Heart left ventricle (tissue), 16 donors: ENCODE measurements at places on chromosomes 4 and X.
A peak's percentile ranks its signal among the peaks of the same experiment; 100 is the strongest.

DNA sequence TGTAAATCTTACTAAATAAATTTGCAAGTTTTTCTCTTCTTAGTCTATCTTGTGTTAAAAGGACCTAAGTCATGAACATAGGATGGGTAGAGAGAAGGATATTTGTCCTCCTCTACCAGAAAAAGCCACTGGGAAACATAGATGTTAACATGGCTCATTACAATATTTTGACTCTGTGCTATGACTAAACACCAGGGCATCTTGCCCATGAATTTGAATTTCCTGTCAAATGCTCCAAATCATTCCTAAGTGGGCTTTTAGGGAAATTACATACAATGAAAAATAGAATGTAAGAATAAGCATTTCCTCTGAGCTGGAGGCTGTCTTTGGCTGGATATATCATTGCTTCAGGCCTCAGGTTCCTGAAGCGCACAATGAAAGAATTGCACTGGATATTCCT, 39.1 kb downstream of the ANOS1 start:
- H3K4me3 ChIP-seq = no peak overlapping the region
- DNase-seq = no peak
- no peaks in the 10 kb centered on the region for H3K27me3 ChIP-seq

DNA sequence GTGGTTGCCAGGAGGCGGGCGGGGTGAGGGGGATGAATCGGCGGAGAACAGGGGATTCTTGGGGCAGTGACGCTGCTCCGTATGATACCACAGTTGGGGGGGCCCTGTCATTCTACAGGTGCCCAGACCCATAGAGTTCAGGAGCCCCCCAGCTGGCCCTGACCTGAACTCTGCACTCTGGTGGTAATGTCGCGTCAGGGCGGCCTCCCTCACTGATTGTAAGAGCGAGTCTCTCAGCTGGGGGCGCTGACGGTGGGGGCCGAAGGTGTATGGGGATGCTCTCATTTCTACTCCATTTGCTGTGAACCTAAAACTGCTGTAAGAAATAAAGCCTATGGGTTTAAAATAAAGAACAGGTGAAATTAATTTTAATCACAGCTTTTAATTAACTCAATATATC, 91.8 kb upstream of the PSAPL1 start:
- H3K4me1 ChIP-seq = no peaks in the 10 kb centered on the region
- no peaks in the 10 kb centered on the region for H3K36me3 ChIP-seq
- H3K4me3 ChIP-seq = no peak overlapping the region
- peaks cover 20% of the 10 kb centered on the region for H3K27me3 ChIP-seq

DNA sequence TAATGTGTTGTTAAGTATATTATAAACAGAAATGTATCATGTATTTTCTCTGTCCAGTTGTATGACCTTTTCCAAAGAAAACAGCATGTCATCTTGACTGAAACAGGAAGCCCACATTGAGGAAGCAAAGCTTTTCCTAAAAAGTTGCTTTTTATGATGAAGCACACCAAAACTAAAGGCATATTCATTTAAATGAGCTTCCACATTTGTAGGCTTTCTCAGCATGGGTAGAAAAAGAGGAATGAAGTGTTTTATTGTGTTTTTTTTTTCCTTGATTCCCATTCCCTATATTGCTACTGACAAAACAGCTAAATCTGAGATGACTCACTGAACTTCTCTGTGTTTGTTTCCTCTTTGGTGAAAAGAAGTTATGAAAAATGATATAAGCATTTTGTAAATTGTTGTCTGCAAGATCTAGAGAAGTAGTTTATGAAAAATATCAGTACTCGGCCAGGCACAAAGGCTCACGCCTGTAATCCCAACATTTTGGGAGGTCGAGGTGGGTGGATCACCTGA, 32.5 kb upstream of the FRAS1 start:
- DNase-seq = no peak
- H3K36me3 ChIP-seq = no peaks in the 10 kb centered on the region
- H3K4me1 ChIP-seq = no peaks in the 10 kb centered on the region
- no peak overlapping the region for H3K27ac ChIP-seq
- no peak overlapping the region for H3K4me3 ChIP-seq

DNA sequence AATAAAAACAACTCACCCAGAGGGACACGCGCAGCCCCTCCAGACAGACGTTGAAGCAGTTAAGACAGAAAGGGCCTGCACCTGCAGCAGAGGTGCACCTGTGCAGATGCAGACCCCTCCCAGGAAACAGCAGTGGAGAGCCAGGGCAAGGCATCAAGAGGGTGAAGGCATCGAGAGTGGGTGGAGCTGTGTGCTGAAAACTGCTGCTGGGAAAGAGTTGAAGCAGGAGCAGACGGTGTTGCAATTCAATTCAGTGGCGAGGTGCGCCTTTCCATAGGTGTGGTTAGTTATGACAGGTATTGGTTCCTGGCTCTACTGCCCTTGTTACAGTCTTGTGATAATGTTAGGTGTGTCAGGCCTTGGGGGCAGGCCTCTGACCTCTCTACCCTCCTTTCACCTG, 16.7 kb downstream of the LETM1 start:
- H3K27ac ChIP-seq = no peak overlapping the region
- H3K4me3 ChIP-seq = no peak overlapping the region
- DNase-seq = no peak
- peaks cover 23% of the 10 kb centered on the region for H3K4me1 ChIP-seq

- H3K27me3 ChIP-seq = no peaks in the 10 kb centered on the region
- no peak overlapping the region for H3K27ac ChIP-seq
- no peak for DNase-seq
- H3K4me1 ChIP-seq = peaks cover 2% of the 10 kb centered on the region
Observed at GRCh38 chrX:152824841-152825374, 5.6 kb downstream of the CETN2 start.

DNA sequence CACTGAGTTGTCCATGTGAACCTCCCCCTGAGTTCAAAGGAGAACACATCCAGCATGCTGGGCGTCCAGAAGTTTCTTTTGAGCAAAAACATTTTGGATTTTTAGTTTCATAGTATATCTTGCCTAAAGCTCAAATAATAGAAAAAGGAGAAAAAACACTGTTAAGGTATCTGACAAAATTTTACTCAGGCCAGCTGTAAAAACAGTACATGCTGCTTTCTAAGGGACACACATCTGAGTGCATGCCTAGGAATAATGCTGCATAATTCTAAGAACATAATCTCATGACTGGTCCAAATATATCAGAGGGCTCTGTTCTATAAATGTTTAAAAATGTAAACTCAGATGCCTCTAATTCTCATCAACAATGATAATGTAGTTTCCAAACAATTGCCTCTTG, 561.3 kb upstream of the INTU start:
- H3K27me3 ChIP-seq = no peaks in the 10 kb centered on the region
- no peak overlapping the region for H3K4me3 ChIP-seq
- no peaks in the 10 kb centered on the region for H3K4me1 ChIP-seq
- no peak overlapping the region for H3K27ac ChIP-seq
- H3K36me3 ChIP-seq = no peaks in the 10 kb centered on the region

GRCh38 chr4:140717313-140717712, 38.9 kb downstream of the TBC1D9 start:
- no peaks in the 10 kb centered on the region for H3K27me3 ChIP-seq
- no peaks in the 10 kb centered on the region for H3K36me3 ChIP-seq
- no peak for DNase-seq
- H3K4me3 ChIP-seq = no peak overlapping the region
- peaks cover 58% of the 10 kb centered on the region for H3K4me1 ChIP-seq
- no peak overlapping the region for H3K27ac ChIP-seq

DNA sequence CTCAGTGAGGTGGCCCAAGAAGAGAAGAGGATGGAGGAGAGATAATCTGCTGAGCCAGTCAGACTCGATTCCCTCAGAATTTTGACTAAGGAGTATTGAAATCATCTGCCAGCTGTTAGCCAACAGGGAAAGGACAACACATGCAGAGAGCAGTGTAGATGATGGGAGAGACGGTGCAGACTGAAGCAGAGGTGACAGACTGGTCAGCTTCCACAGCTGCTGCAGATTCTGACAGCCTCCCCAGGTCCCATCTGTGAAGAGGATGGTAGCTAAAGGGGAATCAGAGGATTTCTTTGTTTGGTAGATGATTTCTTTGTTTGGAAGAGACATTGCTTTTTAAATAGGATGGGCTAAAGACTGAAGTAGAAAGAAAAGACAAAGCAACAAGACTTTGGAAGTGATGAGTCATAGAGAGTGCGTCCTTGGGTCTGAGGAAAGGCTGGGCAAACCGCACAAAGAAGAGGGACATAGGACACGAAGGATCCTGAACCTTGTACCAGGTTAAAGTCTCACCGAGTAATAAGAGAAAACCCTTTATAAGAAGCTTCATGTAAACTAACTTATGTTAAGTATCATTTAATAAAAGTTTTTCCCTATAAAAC, 27.6 kb downstream of the INTU start:
- DNase-seq = no peak
- no peaks in the 10 kb centered on the region for H3K4me1 ChIP-seq
- H3K27ac ChIP-seq = no peak overlapping the region
- H3K36me3 ChIP-seq = peaks cover 10% of the 10 kb centered on the region

GRCh38 chr4:112426416-112426815, 89.6 kb downstream of the NEUROG2 start:
- no peak for DNase-seq
- no peaks in the 10 kb centered on the region for H3K36me3 ChIP-seq
- H3K27me3 ChIP-seq = no peaks in the 10 kb centered on the region
- no peak overlapping the region for H3K4me3 ChIP-seq
- no peak overlapping the region for H3K27ac ChIP-seq

GRCh38 chrX:74238771-74239170, 65.2 kb upstream of the ZCCHC13 start:
- peaks cover 23% of the 10 kb centered on the region for H3K36me3 ChIP-seq
- no peak overlapping the region for H3K27ac ChIP-seq
- peaks cover 9% of the 10 kb centered on the region for H3K27me3 ChIP-seq

- H3K4me3 ChIP-seq = no peak overlapping the region
- H3K27me3 ChIP-seq = no peaks in the 10 kb centered on the region
- no peak for DNase-seq
Observed at GRCh38 chrX:96688789-96689188, 4.1 kb downstream of the DIAPH2 start.

- no peaks in the 10 kb centered on the region for H3K36me3 ChIP-seq
- no peak for DNase-seq
- H3K4me1 ChIP-seq = peaks cover 7% of the 10 kb centered on the region
- H3K27me3 ChIP-seq = no peaks in the 10 kb centered on the region
Observed at GRCh38 chrX:21151051-21151450, 223.2 kb upstream of the CNKSR2 start.

GRCh38 chr4:176256921-176257320, 12.1 kb downstream of the ASB5 start:
- H3K4me1 ChIP-seq = no peaks in the 10 kb centered on the region
- no peak for DNase-seq
- H3K27ac ChIP-seq = no peak overlapping the region
- H3K4me3 ChIP-seq = no peak overlapping the region
- H3K27me3 ChIP-seq = no peaks in the 10 kb centered on the region

DNA sequence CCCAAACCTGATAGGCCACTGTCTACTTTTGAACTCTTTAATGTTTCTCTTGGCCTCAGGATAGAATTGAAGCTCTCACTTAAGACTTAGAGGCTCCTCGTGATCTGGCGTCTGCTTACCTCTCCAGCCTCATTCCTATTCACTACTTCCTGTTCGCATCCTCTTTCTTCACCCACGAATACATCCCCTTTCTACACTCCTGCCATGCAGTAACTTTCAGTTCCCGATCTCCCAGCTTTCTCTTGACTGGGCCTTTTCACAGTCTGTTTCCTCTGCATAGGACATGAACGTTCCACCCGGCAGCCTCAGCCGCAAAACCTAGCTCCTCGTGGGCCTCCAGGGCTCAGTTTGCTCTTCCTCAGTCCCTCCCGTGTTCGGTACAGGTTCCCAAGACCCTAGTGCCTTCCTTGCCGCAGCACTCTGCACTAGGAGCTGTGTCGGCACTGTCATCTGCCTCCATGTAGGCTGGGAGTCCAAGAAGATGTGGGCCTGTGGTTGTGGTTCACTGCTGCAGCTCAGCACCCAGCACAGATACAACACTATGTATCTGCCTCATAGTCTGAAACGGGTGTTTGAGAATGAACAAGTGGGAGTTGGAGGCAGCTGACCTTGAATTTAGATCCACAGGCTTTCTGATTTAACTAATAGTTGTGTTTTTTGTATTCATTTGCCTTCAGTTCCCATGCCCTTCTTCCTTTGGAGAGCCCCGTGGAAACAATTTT, 15.8 kb downstream of the RPL39 start:
- H3K4me3 ChIP-seq = no peak overlapping the region
- peak; percentile 28 for DNase-seq
- no peaks in the 10 kb centered on the region for H3K36me3 ChIP-seq
